Mesangial cell (primary cell): ENCODE measurements at places on chromosomes 5 and 9. TPM values are rescaled to one million over a fixed set of nuclear protein-coding genes. Genes with fewer than 3 reads are reported as not detected.

The IFNA13 gene
- total RNA-seq, result not detected in 2 replicates

The GMCL2 gene
- not detected in 2 replicates for total RNA-seq

The SHOC1 gene
- total RNA-seq, result not detected in 2 replicates

The SLC34A1 gene
- total RNA-seq, result not detected in 2 replicates

The FER gene
- total RNA-seq, result 9.5 and 11.1 TPM in 2 replicates

The PRLR gene
- under 0.01 and 0.51 TPM in 2 replicates for total RNA-seq

The TRIP13 gene
- 3.7 and 80.8 TPM in 2 replicates for total RNA-seq

The AFAP1L1 gene
- 9.0 and 12.5 TPM in 2 replicates for total RNA-seq
